ENCODE measurements at places on chromosomes 6 and 20.

DNA sequence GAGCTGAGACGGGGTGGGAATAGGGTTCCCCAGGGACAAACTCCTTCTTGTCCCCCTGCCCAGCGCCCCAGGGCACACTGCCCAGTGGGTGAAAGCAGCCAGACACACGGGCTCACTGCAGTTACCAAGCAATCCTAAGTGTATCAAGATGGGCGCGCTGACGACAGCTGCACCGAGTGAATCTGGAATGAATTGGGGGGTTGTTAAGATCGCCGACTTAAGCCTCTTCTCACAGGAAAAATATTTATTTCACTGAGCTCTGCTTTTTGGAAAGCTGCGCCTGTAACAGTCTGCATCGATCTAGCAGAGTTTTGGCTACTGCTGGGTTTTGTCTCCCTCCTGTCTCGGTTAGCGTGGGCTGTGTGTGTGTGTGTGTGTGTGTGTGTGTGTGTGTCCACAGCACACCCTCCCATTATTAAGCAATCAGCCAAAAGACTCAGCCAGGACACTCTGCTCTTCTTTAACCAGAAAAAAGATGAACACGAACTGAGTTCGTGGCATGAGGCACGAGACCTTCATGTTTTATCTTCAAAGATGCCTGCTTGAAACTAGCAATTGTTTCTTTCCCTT lies 35.9 kb downstream of the RIPOR3 start:
- no peak for DNase-seq

- no peak for DNase-seq
These were observed 166.0 kb upstream of the PLN start for GRCh38 chr6:118382126-118382525.

GRCh38 chr6:5053038-5053437 lies 32.1 kb upstream of the PPP1R3G start:
- DNase-seq, result no peak

DNA sequence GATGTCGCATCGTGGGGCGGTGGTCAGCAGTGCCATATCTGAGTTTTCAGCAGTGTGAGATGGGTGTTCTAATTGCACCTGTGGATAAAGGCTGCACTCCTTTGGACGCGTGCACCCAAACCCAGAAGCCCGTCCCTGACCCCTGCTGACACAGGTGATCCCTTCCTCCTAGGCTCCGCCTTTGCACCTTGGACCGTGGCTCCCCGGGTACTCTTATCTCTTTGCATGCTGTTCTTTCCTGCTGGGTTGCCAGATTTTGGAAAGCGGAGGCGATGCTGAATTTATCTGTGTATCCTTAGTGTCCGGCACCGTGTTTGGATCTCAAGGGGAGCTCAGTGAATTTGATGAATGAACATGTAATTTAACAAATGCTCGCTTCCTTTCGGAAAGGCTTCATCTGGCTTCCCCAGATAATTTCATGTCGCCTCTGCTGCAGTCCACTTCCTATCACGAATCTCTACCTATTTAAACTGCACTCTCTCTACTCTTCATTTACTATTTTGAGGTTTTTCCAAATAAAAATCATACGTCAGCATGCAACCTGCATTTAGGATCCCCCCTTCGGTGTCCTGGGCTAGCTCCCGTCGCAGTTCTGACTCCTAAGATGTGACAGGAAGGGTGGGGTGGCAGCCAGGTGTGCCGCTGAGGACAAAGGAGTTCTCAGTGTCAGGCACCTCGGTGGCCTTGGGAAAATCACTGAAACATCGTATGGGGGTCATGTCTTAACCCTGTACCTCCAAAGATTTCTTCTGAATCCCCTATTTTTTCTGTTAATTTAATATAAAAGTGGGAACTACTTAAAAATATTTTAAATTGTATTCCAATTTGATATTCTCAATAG lies 753 bp upstream of the PERP start:
- DNase-seq, result no peak

GRCh38 chr20:56706867-56707360 lies 77.8 kb downstream of the TFAP2C start:
- DNase-seq, result no peak

GRCh38 chr6:17709476-17709875 lies 2.8 kb upstream of the NUP153 start:
- no peak for DNase-seq

- DNase-seq, result no peak
These were observed 19.5 kb downstream of the KIF3B start for GRCh38 chr20:32296819-32297420.

DNA sequence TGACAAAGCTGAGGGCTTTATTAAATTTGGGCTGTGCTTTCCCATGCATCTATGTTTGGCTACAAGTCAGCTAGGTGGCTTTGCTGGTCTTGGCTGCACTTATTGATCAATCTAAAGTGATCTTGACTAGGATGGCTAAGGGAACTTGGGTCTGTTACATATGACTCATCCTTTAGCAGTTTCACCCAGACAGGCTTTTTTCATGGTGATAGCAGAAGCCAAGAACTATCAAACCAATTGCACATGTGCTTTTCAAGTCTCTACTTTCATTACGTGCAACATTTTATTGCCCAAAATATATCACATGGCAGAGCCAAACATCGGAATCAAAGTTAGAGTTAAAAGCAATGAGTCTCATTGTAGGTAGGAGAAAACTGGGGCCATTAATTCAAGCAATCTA lies 626.3 kb downstream of the TENT5A start:
- no peak for DNase-seq

Measured in stimulated activated CD4-positive, alpha-beta T cell treated with anti-CD3 and anti-CD28 coated beads, Interleukin-1b, Interleukin-23, amount 100 ng/mL, for 1 hour (primary cell).